ENCODE measurements at places on chromosomes 4 and X. TPM values are rescaled to one million over a fixed set of nuclear protein-coding genes. Genes with fewer than 3 reads are reported as not detected.

DNA sequence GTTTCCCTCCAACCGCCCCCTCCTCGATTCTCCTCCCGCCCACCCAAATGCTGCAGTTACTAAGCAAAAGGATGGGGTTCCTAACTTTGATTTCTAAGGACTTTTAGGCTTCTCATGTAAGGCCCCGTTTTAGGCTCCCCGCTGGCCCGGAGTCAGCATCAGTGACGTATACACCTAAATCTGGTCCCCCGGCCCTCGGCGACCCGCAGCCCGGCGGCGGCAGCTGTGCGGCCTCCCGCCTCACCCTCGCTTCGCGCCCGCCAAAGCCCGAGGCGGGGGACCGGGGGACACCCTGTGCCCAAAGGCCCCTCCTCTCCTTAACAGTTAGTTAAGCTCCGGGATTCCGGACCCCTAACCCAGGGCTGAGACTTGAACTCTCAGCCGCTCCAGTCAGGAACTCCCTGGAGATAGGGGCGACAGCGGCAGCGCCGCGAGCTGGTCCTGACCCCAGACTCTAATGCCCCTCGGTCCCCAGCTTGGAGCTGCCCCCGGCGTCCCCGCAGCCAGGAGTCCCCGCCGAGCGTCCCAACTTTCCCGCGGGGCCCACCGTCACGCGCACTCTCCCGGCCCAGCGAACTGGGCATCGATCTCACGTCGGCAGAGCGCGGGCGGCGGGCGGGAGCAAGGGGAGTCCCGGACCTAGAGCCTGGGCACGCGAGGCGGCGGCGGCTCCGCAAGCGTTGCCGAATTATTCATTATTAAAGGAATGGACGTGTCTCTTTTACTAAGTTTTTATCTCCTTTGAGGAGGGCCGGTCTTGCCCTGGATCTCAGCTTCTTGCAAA, 1.5 kb upstream of the NR3C2 start:
- H3K4me1 ChIP-seq, result peaks cover 34% of the 10 kb centered on the region
- no peaks in the 10 kb centered on the region for H3K36me3 ChIP-seq
- no peaks in the 10 kb centered on the region for H3K27me3 ChIP-seq
- peak overlapping the region; percentile 99 for H3K4me3 ChIP-seq
- peak overlapping the region; percentile 93 for H3K27ac ChIP-seq

GRCh38 chrX:107630031-107630689, 1.9 kb downstream of the PRPS1 start:
- H3K4me3 ChIP-seq, result peak overlapping the region; percentile 97
- H3K36me3 ChIP-seq, result no peaks in the 10 kb centered on the region
- H3K27ac ChIP-seq, result no peak overlapping the region
- H3K27me3 ChIP-seq, result no peaks in the 10 kb centered on the region
- no peak for DNase-seq
- peaks cover 12% of the 10 kb centered on the region for H3K4me1 ChIP-seq

- no peak for DNase-seq
- H3K27me3 ChIP-seq, result no peaks in the 10 kb centered on the region
- no peaks in the 10 kb centered on the region for H3K4me1 ChIP-seq
- no peaks in the 10 kb centered on the region for H3K36me3 ChIP-seq
- H3K4me3 ChIP-seq, result no peak overlapping the region
These were observed 119.2 kb downstream of the CORIN start for GRCh38 chr4:47718696-47719095.

GRCh38 chr4:151157543-151157942, 58.1 kb downstream of the RPS3A start:
- H3K36me3 ChIP-seq, result no peaks in the 10 kb centered on the region
- DNase-seq, result no peak
- H3K27me3 ChIP-seq, result no peaks in the 10 kb centered on the region

DNA sequence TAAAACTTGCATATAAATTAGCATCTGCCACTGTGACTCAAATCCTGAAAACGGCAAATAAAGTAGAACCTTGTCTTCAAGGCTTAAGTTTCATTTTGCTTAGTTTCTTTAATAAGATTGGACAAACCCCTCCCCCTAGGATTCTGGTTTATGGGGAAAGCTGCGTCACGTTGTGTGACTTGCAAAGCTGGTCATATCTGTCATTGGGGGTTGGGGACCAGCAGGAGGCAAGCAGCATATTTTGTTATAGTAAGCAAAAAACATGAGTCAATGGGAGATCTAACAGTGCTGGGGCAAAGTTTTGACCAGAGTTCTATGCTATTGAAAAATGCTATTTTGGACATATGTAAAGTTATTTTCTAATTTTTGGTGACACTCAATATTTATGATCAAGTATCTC, 407.3 kb downstream of the PCDH18 start:
- no peak for DNase-seq
- no peaks in the 10 kb centered on the region for H3K4me1 ChIP-seq
- H3K27ac ChIP-seq, result no peak overlapping the region
- H3K27me3 ChIP-seq, result no peaks in the 10 kb centered on the region
- no peaks in the 10 kb centered on the region for H3K36me3 ChIP-seq

DNA sequence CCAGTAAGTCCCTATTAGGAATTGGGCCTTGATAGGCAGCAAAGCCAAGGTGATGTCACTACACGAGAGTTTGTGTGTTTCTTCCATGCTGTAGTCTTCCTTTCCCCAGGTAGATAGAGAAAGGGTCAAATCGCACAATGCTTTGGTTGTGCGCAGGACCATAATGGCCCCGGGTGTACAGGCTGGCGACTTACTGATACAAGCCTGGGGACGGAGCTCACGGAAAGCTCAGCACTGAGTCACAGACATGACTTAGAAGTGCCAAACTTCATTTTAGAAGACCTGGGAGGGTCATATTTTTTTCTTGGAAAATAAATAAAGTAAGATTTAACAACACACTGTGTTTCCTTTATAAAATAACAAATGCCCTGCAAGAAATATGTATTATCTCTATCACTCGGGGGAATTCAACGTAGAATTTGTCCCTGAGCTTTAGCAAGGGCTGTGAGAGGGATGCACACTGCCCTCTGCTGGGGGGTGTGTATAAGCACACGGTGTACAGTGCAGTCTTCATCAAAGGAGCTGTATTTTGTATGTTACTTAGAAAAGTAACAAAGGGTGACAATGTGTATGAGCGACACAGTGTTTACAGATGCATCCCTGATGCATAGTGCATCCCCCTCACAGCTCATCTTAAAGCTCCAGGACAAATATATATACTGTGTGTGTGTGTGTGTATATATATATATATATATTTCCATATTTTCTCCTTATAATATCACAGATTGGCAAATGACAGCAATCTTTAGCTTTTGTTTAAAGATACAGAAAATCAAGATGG, 254.5 kb upstream of the VEGFC start:
- no peaks in the 10 kb centered on the region for H3K36me3 ChIP-seq
- H3K27ac ChIP-seq, result no peak overlapping the region
- no peak overlapping the region for H3K4me3 ChIP-seq
- no peaks in the 10 kb centered on the region for H3K4me1 ChIP-seq
- peak; percentile 55 for DNase-seq
- no peaks in the 10 kb centered on the region for H3K27me3 ChIP-seq

DNA sequence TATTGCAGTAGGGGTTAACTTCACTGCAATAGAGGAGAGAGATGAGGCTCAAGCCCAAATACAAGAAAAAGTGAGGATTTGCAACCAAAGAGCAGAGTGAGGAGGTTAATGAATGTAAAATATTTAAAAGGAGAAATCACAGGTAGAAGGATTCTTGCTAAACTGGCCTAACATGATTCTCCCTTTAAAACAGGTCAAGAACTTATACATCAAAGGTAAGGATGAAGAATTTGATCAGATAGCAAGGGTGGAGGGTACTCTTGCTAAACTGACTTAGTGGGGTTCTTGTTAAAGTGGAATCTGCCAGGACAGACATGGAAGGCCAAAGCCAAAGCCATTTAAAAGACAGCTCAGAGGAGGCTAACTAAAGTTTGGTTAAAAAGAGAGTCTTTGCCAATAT, 193.0 kb downstream of the GABRB1 start:
- no peaks in the 10 kb centered on the region for H3K36me3 ChIP-seq
- H3K27ac ChIP-seq, result no peak overlapping the region
- H3K4me3 ChIP-seq, result no peak overlapping the region
- DNase-seq, result no peak

DNA sequence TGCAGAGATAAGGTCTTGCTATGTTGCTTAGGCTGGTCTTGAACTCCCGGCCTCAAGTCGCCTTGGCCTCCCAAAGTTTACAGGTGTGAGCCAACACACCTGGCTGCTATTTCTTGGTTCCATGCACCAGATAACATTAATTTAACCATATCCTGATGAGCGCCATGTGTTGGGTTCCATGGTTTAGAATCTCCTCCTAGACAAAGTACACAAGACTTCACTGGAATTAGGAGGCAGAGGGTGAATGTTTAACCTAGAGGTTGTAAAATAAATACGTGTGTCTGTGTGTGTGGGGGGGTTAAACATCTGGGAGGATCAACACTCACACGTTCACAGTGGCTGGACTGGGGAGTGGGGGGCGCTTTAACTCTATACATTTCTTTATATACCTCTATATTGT, 32.4 kb upstream of the SORCS2 start:
- H3K4me1 ChIP-seq, result no peaks in the 10 kb centered on the region
- DNase-seq, result no peak
- no peaks in the 10 kb centered on the region for H3K27me3 ChIP-seq
- H3K36me3 ChIP-seq, result no peaks in the 10 kb centered on the region
- H3K4me3 ChIP-seq, result no peak overlapping the region

Gene ABCG2
- 0.26 TPM for polyA plus RNA-seq

DNA sequence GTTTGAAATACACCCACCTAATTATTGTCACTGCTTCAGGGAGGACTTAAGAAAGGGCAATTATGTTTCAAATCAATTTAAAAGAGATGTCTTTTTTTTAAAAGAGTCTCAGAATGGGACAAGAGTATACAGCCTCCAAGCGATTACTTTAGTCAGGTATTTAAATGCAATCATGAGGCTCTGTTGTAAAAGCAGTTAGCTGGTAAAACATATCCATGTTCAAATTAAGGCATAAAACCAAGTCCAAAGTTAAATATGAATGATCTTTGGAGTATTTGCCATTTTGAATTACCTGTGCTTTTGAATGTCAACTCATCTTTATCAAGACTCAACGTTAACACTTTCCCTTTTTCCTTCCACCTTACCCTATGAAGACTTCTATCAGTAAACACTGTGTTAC, 13.7 kb downstream of the RPS6KA6 start:
- no peak overlapping the region for H3K27ac ChIP-seq
- no peak for DNase-seq
- H3K36me3 ChIP-seq, result no peaks in the 10 kb centered on the region
- no peak overlapping the region for H3K4me3 ChIP-seq
- H3K27me3 ChIP-seq, result no peaks in the 10 kb centered on the region

GRCh38 chr4:82776925-82777542, 21.6 kb downstream of the SCD5 start:
- no peak overlapping the region for H3K4me3 ChIP-seq
- H3K36me3 ChIP-seq, result no peaks in the 10 kb centered on the region
- H3K27ac ChIP-seq, result no peak overlapping the region
- DNase-seq, result no peak

GRCh38 chr4:64144994-64145393, 264.3 kb downstream of the TECRL start:
- H3K27ac ChIP-seq, result no peak overlapping the region
- no peaks in the 10 kb centered on the region for H3K36me3 ChIP-seq
- H3K4me3 ChIP-seq, result no peak overlapping the region
- DNase-seq, result no peak
- no peaks in the 10 kb centered on the region for H3K27me3 ChIP-seq

DNA sequence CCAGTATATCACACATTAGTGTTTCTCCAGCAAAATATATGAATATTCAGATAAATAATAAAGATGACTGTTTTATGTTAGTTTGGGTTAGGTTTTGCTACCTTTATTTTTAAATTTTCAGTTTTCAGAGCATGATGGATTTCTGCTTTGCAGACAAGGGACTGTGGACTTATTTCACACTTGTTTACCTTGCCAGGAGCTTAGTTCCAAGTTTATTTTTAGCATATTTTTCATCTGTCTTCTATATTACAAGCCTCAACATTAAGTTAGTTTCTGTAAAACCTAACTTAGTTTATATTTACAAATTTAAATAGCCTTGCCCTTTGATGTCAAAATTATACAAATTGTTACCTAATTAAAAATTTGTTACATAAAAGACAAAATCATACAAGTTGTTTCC, 163.4 kb downstream of the FBXW7 start:
- no peak for DNase-seq
- no peak overlapping the region for H3K4me3 ChIP-seq
- H3K4me1 ChIP-seq, result no peaks in the 10 kb centered on the region
- no peaks in the 10 kb centered on the region for H3K36me3 ChIP-seq

- no peaks in the 10 kb centered on the region for H3K27me3 ChIP-seq
- H3K4me1 ChIP-seq, result peaks cover 27% of the 10 kb centered on the region
- no peak overlapping the region for H3K27ac ChIP-seq
- H3K4me3 ChIP-seq, result no peak overlapping the region
These were observed 8.1 kb downstream of the P2RY8 start for GRCh38 chrX:1528884-1529203.

DNA sequence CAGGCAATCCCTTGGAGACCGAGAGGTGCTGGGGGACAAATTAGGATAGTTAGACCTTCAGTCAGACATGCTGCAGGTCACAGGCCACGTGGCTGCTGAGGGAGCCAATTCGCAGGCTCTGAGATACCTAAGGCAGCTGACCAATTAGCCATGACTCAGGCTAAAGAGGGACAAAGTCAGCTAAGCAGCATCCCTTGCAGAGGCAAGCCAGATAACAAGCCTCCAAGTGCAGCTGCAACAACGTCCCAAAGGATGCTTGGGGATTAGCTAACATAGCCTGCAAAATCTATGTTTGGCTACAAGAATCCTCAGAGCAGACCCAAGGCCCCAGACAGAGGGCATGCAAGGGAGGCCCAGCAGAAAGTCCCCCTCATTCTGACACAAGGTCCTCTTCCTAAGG, 93.5 kb downstream of the SEL1L3 start:
- no peak overlapping the region for H3K4me3 ChIP-seq
- H3K27ac ChIP-seq, result no peak overlapping the region
- no peaks in the 10 kb centered on the region for H3K4me1 ChIP-seq
- H3K27me3 ChIP-seq, result no peaks in the 10 kb centered on the region
- H3K36me3 ChIP-seq, result peaks cover 29% of the 10 kb centered on the region
- DNase-seq, result no peak

Gene TSPAN7
- 0.65 TPM for polyA plus RNA-seq

GRCh38 chr4:31768756-31769155, 1048.6 kb downstream of the PCDH7 start:
- no peak for DNase-seq
- H3K27me3 ChIP-seq, result no peaks in the 10 kb centered on the region
- H3K4me1 ChIP-seq, result no peaks in the 10 kb centered on the region
- H3K27ac ChIP-seq, result no peak overlapping the region

- H3K27me3 ChIP-seq, result no peaks in the 10 kb centered on the region
- H3K27ac ChIP-seq, result no peak overlapping the region
- no peaks in the 10 kb centered on the region for H3K4me1 ChIP-seq
- no peak for DNase-seq
- no peak overlapping the region for H3K4me3 ChIP-seq
These were observed 95.9 kb downstream of the ATP8A1 start for GRCh38 chr4:42561031-42561430.
